HCT116 (cell line): ENCODE measurements at places on chromosomes 11 and 22. TPM values are rescaled to one million over a fixed set of nuclear protein-coding genes. Genes with fewer than 3 reads are reported as not detected.

Gene MMP12
- not detected for total RNA-seq

- no peak overlapping the region for H3K27ac ChIP-seq
- no peak overlapping the region for H3K4me3 ChIP-seq
- peaks cover 4% of the 10 kb centered on the region; the same call in 1 of the 2 replicates for H3K27me3 ChIP-seq
- no peaks in the 10 kb centered on the region for H3K36me3 ChIP-seq
Observed at GRCh38 chr22:45565171-45565570, 62.5 kb downstream of the FBLN1 start.

- no peaks in the 10 kb centered on the region for H3K36me3 ChIP-seq
- no peaks in the 10 kb centered on the region for H3K4me1 ChIP-seq
- no peak overlapping the region for H3K27ac ChIP-seq
- no peaks in the 10 kb centered on the region for H3K27me3 ChIP-seq
- H3K4me3 ChIP-seq: no peak overlapping the region
Observed at GRCh38 chr11:70796648-70797227, 398.4 kb downstream of the CTTN start.

GRCh38 chr11:60889869-60890311 is 16.5 kb downstream of the PRPF19 start:
- no peak overlapping the region for H3K4me3 ChIP-seq
- DNase-seq: no peak
- peaks cover 12% of the 10 kb centered on the region; the same call in 1 of the 2 replicates for H3K36me3 ChIP-seq
- no peaks in the 10 kb centered on the region for H3K4me1 ChIP-seq
- H3K27me3 ChIP-seq: no peaks in the 10 kb centered on the region

- H3K27ac ChIP-seq: no peak overlapping the region
- H3K4me1 ChIP-seq: no peaks in the 10 kb centered on the region
- no peak overlapping the region for H3K4me3 ChIP-seq
- DNase-seq: no peak
- no peaks in the 10 kb centered on the region for H3K27me3 ChIP-seq
- no peaks in the 10 kb centered on the region for H3K36me3 ChIP-seq
Observed at GRCh38 chr11:37948258-37948657, 1350.2 kb upstream of the RAG2 start.

Gene GGTLC2
- total RNA-seq: not detected

DNA sequence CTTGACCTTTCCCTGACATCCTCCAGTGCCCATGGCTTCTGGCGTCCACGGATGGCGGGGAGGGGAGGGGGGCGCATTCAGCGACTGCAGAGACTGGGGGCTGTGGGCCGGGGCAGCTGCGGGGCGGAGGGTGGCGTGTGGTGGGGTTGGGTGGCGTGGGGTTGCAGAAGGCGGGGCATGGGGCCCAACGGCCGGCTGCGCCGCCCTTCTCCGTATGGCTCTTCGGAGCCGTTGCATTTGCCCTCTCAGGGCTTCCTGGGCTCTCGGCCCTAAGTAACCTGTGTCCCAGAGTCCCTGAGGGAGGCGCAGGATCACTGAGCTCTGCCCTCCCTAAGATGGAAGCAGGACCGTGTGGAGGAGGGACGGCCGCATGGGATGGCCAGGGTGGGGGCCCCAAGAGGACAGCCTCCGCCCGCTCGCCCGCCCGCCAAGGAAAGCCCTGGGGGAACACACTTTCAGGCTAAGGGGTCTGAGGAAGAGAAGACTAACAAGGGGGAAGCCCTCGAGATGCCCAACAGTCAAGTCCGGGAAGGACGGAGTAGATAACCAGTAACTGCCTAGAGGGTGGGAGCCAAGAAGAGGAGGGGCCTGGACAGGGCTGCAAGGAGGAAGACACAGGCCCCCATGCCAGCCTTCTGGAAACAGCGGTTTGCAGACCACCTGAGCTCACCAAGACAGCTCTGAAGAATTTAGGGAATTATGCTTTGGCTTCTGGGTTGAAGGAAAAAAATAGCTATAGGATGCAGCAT is 9.2 kb upstream of the AIFM3 start:
- peak overlapping the region; percentile 96 for H3K27ac ChIP-seq
- H3K36me3 ChIP-seq: peaks cover 5% of the 10 kb centered on the region; the same call in 1 of the 2 replicates
- DNase-seq: no peak
- peaks cover 41% of the 10 kb centered on the region for H3K4me1 ChIP-seq
- H3K27me3 ChIP-seq: no peaks in the 10 kb centered on the region
- peak overlapping the region; percentile 98 for H3K4me3 ChIP-seq

- no peaks in the 10 kb centered on the region for H3K27me3 ChIP-seq
- no peak overlapping the region for H3K27ac ChIP-seq
- DNase-seq: no peak
- H3K4me1 ChIP-seq: no peaks in the 10 kb centered on the region; the same call in none of the 2 replicates
- H3K4me3 ChIP-seq: no peak overlapping the region
- no peaks in the 10 kb centered on the region for H3K36me3 ChIP-seq
Observed at GRCh38 chr22:45877036-45877380, 100.0 kb downstream of the WNT7B start.

DNA sequence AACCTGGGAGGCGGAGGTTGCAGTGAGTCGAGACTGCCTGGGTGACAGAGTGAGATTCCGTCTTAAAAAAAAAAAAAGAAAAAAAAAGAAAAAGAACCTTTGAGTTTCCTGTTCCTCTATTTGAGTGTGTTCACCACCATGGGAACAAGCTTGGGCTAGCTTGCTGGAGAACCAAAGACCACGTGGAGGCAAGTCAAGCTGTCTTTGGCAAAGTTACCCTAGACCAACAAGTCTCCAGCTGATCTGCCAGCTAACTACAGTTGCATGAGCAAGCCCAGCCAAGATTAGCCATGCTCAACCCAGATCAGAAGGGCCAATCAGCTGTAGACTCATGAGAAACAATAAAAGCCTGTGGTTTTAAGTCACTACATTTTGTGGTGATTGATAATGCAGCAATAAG is 29.7 kb downstream of the SLN start:
- H3K27me3 ChIP-seq: no peaks in the 10 kb centered on the region
- no peak overlapping the region for H3K4me3 ChIP-seq
- H3K36me3 ChIP-seq: no peaks in the 10 kb centered on the region
- DNase-seq: no peak

- H3K4me3 ChIP-seq: no peak overlapping the region
- no peak for DNase-seq
- peaks cover 10% of the 10 kb centered on the region; the same call in 1 of the 2 replicates for H3K27me3 ChIP-seq
- no peaks in the 10 kb centered on the region for H3K4me1 ChIP-seq
- no peaks in the 10 kb centered on the region for H3K36me3 ChIP-seq
- H3K27ac ChIP-seq: no peak overlapping the region
Observed at GRCh38 chr22:48098243-48098920, 1335.9 kb downstream of the TBC1D22A start.

- DNase-seq: no peak
- H3K4me3 ChIP-seq: no peak overlapping the region
- H3K27ac ChIP-seq: no peak overlapping the region
- no peaks in the 10 kb centered on the region for H3K4me1 ChIP-seq
- H3K36me3 ChIP-seq: no peaks in the 10 kb centered on the region
- H3K27me3 ChIP-seq: no peaks in the 10 kb centered on the region
Observed at GRCh38 chr11:57288771-57289579, 35.8 kb downstream of the TNKS1BP1 start.

Gene SPDYC
- total RNA-seq: 1.2 TPM

- no peak for DNase-seq
- no peaks in the 10 kb centered on the region for H3K4me1 ChIP-seq
- no peak overlapping the region for H3K4me3 ChIP-seq
- no peaks in the 10 kb centered on the region for H3K36me3 ChIP-seq
- no peak overlapping the region for H3K27ac ChIP-seq
Observed at GRCh38 chr22:28570696-28571373, 108.8 kb downstream of the TTC28 start.

- H3K4me1 ChIP-seq: no peaks in the 10 kb centered on the region
- H3K27ac ChIP-seq: no peak overlapping the region
- DNase-seq: no peak
- no peaks in the 10 kb centered on the region for H3K36me3 ChIP-seq
Observed at GRCh38 chr11:13040969-13041561, 31.9 kb downstream of the RASSF10 start.

Gene CATSPER1
- total RNA-seq: 2.4 TPM

Gene MISFA
- total RNA-seq: 3.2 TPM

Gene INSC
- total RNA-seq: 0.17 TPM

DNA sequence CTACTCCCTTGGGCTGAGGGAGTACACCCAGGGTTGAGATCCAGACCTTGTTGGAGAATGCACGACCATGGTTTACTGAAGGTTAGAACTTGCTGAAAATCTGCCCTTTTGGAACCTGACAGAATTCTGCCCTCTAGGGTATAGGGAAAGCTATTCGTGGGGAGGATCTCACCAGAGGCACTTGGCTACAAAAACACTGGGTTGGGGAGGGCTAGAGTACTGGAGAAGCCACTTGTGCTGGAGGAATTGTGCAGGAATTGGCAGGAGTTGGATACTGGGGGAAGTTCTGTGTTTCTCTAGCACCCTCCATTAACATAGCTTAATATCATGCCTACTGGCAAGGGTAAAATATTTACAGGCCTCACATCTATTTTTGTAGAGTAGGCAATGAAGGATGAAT is 55.8 kb downstream of the PPME1 start:
- DNase-seq: no peak
- H3K27me3 ChIP-seq: no peaks in the 10 kb centered on the region
- no peak overlapping the region for H3K4me3 ChIP-seq
- H3K27ac ChIP-seq: no peak overlapping the region

GRCh38 chr22:36734171-36735058 is 30.9 kb upstream of the CACNG2 start:
- H3K27ac ChIP-seq: no peak overlapping the region
- peaks cover 27% of the 10 kb centered on the region for H3K27me3 ChIP-seq

- DNase-seq: no peak
- no peaks in the 10 kb centered on the region for H3K27me3 ChIP-seq
- no peak overlapping the region for H3K4me3 ChIP-seq
- H3K36me3 ChIP-seq: no peaks in the 10 kb centered on the region
- H3K4me1 ChIP-seq: no peaks in the 10 kb centered on the region
Observed at GRCh38 chr11:81888391-81888790, 845.3 kb downstream of the FAM181B start.

- peaks cover 59% of the 10 kb centered on the region for H3K27me3 ChIP-seq
- no peak for DNase-seq
- H3K27ac ChIP-seq: no peak overlapping the region
- H3K36me3 ChIP-seq: no peaks in the 10 kb centered on the region
Observed at GRCh38 chr11:126510621-126511370, 155.3 kb downstream of the ST3GAL4 start.

DNA sequence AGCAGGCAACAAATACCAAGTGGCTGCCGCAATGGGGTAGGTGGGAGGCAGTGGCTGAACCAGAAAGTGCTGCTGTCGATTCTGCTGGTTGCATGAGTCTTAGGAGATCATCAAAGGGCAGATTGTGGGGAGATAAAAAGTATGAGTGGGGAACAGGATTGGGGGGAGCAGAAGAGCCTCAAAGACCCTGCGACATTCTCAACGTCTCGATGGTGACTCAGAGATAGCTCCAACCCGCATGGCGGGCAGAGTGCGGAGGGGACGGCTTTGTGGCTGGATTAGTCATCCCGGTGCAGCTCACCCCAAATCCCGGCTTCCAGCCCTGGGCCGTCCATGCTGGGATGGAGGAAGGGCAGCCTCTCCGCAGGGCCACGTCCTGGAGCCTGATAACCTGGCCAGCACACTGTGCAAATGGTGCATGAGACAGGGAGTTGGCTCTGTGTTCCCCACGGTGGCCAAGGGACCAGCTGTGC is 11.6 kb upstream of the RTN4R start:
- H3K27ac ChIP-seq: no peak overlapping the region
- no peaks in the 10 kb centered on the region for H3K36me3 ChIP-seq
- DNase-seq: no peak
- H3K4me1 ChIP-seq: peaks cover 6% of the 10 kb centered on the region
- no peak overlapping the region for H3K4me3 ChIP-seq
- no peaks in the 10 kb centered on the region for H3K27me3 ChIP-seq

Gene PNPLA5
- 2.9 TPM for total RNA-seq

DNA sequence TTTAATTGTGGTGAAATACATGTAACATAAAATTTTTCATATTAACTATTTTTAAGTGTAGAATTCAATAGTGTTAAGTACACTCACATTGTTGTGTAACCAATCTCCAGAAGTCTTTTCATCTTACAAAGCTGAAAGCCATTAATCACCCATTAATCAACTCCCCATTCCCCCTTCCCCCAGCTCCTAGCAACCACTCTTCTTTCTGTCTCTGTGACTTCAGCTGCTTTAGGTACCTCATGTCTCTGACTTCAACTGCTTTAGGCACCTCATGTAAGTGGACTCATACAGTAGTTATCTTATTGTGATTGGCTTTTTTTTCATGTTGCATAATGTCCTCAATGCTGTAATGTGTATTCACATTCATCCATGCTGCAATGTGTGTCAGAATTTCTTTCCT is 150.8 kb upstream of the NTM start:
- no peaks in the 10 kb centered on the region for H3K36me3 ChIP-seq
- no peak for DNase-seq
- H3K27me3 ChIP-seq: no peaks in the 10 kb centered on the region
- no peak overlapping the region for H3K27ac ChIP-seq
- H3K4me1 ChIP-seq: no peaks in the 10 kb centered on the region
- no peak overlapping the region for H3K4me3 ChIP-seq

Gene OR52I1
- total RNA-seq: not detected

- H3K4me3 ChIP-seq: no peak overlapping the region
- H3K27me3 ChIP-seq: no peaks in the 10 kb centered on the region
- H3K27ac ChIP-seq: no peak overlapping the region
- DNase-seq: no peak
- no peaks in the 10 kb centered on the region for H3K4me1 ChIP-seq
Observed at GRCh38 chr22:22026157-22026831, 43.7 kb upstream of the TOP3B start.

DNA sequence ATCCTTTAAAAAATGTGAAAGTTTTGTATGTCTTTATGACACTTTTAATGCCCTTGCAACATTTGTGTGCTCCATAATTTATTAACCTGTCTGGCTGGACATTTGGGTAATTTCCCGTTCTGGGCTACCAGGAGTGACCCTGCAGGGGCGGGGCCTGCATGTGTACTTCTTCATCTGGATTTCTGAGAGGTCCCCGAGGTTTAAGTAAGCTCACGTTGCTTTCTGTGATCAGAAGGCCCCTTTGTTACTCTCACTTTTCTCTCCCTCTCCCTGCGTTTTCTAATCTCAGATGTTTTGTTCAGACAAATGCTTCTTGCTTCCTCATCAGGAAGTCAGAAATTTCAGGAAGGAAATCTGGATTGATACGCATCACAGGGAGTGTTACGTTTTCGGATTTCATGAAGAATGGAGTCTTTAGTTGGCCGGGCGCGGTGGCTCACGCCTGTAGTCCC is 78.9 kb upstream of the CRYBB3 start:
- H3K36me3 ChIP-seq: peaks cover 9% of the 10 kb centered on the region; the same call in 1 of the 2 replicates
- H3K27ac ChIP-seq: peak overlapping the region; percentile 49; the same call in 1 of the 2 replicates
- peaks cover 17% of the 10 kb centered on the region for H3K4me1 ChIP-seq
- no peak overlapping the region for H3K4me3 ChIP-seq

Gene TRIM51G
- not detected for total RNA-seq

GRCh38 chr11:87266751-87267150 is 229.0 kb downstream of the TMEM135 start:
- no peak overlapping the region for H3K27ac ChIP-seq
- H3K4me1 ChIP-seq: no peaks in the 10 kb centered on the region
- H3K27me3 ChIP-seq: no peaks in the 10 kb centered on the region
- no peak for DNase-seq

GRCh38 chr11:84430661-84431060 is 1144.5 kb upstream of the CCDC90B start:
- H3K4me1 ChIP-seq: no peaks in the 10 kb centered on the region
- no peak overlapping the region for H3K4me3 ChIP-seq
- no peak for DNase-seq
- no peaks in the 10 kb centered on the region for H3K27me3 ChIP-seq
- H3K27ac ChIP-seq: no peak overlapping the region
- H3K36me3 ChIP-seq: no peaks in the 10 kb centered on the region

Gene TTC28
- total RNA-seq: 0.12 TPM

- no peak overlapping the region for H3K4me3 ChIP-seq
- H3K27ac ChIP-seq: no peak overlapping the region
- H3K4me1 ChIP-seq: peaks cover 7% of the 10 kb centered on the region; the same call in 1 of the 2 replicates
- H3K36me3 ChIP-seq: no peaks in the 10 kb centered on the region
Observed at GRCh38 chr11:118660681-118661424, 18.6 kb downstream of the TREH start.
